ENCODE measurements at places on chromosomes 3 and 15.

DNA sequence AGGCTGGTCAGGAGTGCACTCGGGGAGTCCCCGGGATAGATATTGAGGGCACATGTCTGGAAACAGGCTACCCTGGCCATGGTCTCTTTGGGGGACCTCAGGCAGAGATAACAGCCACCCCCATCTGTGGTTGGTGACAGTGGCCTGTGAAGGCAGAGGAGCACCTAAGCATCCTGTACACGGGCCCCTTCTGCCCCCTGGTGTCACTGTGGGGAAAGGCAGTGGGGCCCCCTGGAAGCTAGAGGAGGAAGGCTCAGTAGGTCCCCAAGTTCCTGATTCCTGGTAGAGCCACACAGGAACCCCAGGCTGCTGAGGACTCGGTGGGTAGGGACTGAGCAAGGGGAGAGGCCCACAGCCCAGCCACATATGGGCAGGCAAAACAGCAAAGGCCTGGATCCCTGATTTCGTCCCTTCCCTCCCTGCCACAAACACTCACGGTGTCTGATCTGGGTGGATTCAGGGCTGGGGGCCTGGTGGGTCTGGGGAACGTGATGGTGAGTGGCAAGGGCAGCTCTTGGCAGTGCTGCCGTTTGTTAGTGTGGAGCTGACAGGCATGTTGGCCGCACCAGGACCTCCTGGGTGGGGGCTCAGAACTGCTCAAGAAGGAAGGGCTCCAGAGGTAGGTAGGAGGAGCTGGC is 14.1 kb upstream of the CXCR6 start:
- DNase-seq = no peak

GRCh38 chr3:32592011-32592410 is 21.4 kb upstream of the DYNC1LI1 start:
- DNase-seq = no peak

DNA sequence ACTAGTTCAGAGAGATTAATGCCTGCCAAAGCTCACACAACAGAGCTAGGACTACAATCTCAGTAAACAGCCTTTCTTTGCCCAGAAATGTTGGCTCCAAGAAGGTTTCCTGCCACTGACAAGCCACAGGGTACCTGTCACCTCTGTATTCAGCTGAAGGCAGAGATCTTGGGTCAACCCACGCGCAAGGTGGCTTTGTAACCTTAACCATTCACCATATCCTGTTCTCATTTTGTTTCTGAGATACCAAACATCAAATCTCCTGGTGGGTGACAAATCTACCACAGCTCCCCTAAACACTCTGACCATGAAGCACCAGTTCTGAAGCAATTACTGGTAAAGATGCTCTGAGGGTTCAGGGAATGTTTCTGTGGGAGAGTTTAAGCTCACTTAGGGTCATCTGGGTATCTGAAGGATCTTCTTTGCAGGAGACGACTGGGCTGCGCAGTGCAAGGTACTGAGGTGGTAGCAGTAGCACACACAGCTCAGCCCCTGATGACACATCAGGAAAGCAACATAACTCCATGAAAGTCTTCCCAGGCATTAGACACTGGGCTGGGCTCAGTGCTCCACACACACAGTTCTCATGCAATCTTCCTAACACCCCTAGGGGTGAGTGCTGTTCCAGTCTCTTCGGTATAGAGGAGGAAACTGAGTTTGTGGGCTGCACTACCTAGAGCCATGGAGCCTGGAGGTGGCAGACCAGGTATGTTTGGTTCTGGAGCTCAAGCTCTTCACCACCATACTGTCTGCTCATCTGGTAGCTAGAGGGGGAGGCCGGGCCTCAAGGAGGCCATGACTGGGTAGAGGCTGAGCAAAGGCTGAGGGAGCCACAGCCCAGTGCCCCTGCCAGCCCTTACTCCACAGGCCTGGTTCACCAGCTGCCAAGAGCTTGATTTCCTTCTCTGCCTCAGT is 7.7 kb downstream of the CXCR6 start:
- no peak for DNase-seq

DNA sequence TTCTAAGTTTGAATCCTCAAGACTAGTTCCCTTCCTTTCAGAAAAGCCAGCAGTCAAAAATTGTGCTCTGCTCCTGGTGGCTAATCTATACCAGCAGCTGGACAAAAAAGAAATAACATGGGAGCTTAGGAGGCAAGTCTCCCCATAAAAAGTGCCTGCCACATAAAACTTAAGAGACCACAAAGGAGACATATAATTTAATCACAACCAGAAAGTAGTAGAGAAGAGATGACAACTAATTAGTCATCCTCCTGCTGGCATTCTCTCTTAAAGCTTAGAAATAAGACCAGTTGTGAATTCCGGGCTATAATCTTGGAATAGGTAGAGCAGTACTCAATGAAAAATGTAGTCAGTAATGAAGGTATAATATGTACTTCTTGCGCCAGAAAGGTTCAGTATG is 20.2 kb upstream of the IMPG2 start:
- DNase-seq = no peak

- no peak for DNase-seq
These were observed 123.6 kb upstream of the DPH6 start for GRCh38 chr15:35669432-35670045.

DNA sequence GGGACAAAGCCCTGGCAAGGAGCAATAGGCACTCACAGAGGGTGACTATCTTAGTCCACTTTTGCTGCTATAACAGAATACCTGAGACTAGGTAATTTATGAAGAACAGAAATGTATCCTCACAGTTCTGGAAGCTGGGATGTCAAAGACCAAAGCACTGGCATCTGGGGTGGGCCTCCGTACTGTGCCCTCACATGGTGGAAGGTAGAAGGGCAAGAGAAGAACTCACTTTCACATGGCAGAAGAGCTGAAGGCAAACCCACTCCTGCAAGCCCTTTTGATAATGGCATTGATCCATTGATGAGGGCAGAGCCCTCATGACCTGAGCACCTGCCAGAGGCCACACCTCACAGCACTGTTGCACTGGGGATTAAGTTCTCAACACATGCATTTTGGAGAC is 173.4 kb upstream of the C2CD4B start:
- no peak for DNase-seq

- no peak for DNase-seq
These were observed 43.0 kb downstream of the SPSB4 start for GRCh38 chr3:141093971-141094684.

DNA sequence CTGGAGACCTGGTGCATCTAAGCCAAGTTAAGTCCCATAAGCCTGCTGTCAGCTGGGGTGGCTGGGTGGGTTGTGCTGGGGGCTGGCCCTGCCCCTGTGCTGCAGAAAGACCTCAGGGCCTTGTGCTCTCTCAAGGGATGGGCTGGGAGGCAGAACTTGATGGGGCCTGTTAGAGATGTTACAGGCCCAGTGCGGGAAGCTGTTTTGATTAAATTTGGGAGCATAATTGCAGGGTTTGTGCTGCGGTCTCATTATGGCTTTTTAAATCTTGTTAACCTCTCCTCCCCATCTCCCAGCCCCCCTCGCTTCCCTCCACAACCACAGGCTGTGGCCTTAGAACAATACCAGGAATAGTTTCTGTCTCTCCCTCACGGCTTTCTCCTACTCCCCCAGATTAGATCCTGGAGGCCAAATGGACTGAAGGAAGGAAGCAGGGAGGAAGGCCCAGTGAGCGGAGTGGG is 87.6 kb upstream of the TLE3 start:
- no peak for DNase-seq

DNA sequence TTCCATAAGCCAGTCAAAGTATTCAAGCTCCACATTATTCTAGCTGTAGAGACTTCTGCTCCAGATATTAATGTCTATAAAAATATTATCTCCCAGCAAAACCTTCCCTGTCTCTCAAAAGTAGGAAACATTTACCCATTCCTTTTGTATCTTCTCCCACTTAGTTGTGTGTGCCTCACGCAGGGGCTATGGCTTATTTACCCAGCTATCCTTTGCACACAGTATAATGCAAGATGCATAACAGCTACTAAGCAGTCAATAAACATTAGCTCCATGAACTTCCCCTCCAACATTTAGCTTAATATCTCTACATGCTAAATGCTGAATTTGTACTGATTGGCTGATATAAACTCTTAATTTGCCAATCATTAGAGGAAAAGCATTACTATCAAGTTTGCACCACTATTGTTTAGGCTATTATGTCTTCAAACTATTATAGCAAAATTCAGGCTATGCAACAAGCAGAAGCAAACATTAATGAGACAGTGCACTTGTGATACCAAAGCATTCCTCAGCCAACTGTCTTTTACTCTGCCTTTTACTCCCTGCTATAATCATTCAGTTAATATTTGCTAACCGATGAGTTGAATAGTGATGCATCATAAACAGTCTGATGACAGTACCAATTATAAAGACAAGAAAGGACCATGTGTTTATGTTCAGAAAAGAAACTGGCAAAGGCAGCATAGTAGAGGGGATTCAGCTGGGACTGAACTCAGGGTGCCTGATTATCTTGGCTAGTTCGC is 81.2 kb downstream of the PLCH1 start:
- DNase-seq = no peak

DNA sequence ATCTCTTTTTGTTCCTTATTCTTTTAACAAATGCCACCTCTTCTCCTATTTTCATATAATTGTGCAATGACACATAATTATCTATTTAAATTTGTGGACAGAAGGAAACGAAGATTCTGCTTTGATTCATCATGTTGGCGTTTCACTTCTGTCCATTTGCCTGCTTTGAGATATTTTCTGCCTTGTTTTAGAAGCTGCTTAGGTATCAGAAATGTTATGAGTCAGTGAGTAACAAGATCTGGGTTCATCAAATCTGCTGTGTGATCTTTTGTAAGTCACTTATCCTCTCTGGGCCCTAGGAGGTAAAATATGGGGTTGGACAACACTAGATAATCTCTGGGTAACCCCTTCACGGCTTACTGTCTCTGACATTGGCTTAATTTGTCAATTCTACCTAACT is 7.3 kb upstream of the MINDY4B start:
- no peak for DNase-seq

DNA sequence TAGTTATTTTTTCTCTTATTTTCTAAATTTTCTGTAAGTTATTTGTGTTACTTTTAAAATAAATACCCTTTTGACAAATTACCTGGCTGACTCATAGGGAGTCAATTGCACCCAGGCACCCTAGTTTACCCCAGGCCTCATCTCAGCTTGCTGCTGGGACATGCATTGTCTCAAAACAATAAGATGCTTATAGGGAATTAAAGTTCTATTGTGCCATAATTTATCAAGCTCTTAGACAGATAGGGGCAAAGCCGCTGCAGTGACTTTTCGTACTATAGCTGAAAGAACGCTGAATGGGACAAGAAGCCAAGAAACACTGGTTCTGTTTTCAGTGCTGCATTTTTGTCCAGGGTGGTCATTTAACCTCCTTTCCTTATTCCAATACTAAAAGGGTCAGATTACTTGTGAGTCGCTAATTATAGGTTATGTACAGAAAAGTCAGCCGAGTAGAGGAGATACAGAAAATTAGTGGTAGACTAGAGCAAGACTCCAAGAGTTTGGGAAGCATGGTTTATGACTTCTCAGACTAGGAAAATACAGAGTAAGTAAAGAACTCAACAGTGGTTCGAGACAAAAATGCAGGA is 50.3 kb downstream of the EXD1 start:
- peak; percentile 49 for DNase-seq

- DNase-seq = peak; percentile 44
These were observed 10.5 kb upstream of the CCDC54 start for GRCh38 chr3:107366766-107367165.

- no peak for DNase-seq
These were observed 545.8 kb upstream of the ADAMTS9 start for GRCh38 chr3:65233561-65233960.

GRCh38 chr15:81853150-81853748 is 192.6 kb downstream of the MEX3B start:
- DNase-seq = no peak

GRCh38 chr3:150447631-150448465 is 39.8 kb downstream of the TSC22D2 start:
- DNase-seq = peak; percentile 52

DNA sequence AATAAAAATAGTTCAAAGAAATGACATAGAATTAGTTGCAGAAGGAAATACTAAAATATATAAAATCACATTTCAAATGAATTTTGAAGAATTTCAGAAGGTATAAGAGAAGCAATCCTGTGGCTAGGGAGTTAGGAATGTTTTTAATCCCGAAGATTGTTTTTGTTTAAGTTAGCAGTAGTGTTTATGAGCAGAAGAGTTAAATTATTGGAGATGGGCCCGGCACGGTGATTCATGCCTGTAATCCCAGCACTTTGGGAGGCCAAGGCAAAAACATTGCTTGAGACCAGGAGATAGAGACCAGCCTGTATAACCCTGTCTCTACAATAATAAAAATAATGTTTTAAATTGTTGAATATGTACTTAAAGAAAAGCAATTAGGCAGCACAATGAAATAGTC is 432.5 kb downstream of the MFSD1 start:
- peak; percentile 27 for DNase-seq

GRCh38 chr15:69017978-69018377 is 3.5 kb downstream of the NOX5 start:
- no peak for DNase-seq

- no peak for DNase-seq
These were observed 133.4 kb upstream of the WNT5A start for GRCh38 chr3:55620351-55621025.

DNA sequence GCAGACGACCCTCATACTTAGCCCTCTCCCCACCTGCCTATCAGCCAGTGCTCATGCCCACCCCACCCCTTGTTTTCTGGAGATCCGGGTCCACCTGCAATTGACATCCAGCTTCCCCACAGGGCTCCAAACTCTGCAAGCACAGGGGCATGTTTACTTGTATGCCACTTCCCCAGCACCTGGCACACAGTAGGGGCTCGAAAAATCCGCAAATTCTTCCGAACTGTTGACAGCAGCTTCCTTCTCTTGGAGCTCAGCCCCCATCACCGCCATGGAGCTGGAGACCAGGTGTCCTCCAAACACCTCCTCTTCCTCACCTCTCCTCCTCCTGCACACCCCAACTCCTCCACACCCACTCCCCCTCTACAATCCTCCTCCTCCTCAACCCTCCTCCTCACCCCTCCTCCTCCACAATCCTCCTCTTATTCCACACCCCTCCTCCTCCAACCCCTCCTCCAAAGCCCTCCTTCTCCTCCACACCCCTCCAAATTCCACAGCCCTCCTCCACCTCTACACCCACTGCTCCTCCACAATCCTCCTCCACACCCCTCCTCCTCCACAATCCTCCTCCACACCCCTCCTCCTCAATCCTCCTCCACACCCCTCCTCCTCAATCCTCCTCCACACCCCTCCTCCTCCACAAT is 70.4 kb upstream of the BLM start:
- DNase-seq = no peak

DNA sequence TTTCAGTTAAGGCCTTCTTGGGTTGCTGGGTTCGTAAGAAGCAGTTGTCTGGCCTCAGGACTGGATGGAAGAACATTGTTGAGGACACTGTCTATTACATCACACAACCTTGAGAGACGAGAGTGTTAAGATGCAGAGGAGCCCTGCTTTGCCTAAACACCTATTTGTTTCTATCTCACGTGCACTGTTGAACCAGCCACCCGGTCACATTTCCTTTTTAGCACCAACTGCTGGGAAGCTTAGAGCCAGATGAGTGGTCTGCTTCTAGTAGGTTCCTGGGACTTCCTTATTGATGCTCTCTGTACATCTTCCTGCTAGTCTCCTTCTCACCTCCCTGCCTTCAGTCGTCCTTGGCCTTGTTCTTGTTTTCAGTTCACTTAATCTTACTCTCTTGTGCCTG is 22.3 kb downstream of the CAND2 start:
- no peak for DNase-seq

All from HAP-1 (cell line).